ENCODE measurements at places on chromosomes 2 and 18.

DNA sequence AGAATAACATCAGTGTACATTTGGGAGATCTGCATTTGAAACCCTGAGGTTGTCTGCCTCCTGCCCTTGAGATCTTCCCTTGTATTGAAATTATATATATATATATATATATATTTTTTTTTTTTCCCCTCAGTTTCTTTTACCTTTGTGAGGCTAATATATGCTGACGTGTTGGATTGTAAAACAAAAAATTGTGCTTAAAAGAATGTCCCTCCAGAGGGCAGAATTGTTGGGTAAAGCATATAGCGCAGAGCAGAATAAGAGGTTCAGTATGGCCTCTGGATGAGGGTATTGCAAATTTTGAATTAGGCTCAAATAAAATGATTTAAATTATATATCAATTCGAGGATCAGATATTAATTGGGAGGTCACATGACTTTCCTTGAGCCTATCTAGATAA, 12.4 kb downstream of the NABP1 start:
- DNase-seq = no peak

DNA sequence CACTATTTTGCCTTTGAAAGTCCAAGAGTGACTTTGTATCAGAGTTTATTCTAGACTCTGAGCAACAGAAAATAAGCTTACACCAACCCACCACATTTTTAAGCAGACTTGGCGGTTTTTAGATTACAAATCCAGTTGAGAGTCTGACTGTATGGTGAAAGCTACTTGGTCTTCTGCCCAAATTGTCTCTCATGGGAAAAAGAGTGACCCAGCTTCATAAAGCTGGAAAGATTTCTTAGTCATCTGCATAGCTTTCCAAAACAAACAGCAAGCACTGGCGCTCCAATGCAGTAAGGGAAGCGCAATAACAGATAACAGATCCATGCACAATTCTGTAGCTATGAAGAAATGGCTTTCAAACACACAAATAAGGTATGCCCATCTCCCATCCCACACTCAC, 7.1 kb downstream of the DSG1 start:
- peak; percentile 2 for DNase-seq

DNA sequence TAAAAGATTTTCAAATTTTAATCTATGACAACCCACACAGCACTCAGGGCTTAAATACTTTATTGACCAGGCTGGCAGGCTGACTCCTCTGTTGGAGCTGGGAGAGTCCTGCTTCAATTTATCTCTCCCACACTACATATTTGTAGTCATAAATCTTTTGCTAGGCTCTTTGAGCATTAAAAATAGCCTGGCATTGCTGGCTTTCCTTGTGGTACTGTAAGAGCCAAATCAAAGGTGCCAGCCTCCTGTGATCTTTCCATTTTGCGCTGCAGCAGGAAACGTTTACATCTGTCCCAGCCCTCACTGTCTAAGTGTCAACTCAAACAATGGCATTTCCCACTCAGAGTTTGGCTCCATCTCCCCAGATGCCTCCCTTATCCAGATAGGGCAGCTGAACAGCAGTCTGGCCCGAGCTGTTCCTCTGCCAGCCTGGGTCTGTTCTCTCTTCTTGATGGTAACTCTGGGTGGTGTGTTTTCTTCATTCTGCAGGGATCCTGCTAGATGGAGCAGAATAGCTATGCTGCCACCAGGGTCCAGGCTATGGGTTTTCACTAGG, 62.1 kb downstream of the LRRTM1 start:
- no peak for DNase-seq

- DNase-seq = no peak
Observed at GRCh38 chr2:24863641-24864040, 56.4 kb downstream of the ADCY3 start.

- no peak for DNase-seq
Observed at GRCh38 chr2:190079160-190079559, 16.6 kb upstream of the MSTN start.

DNA sequence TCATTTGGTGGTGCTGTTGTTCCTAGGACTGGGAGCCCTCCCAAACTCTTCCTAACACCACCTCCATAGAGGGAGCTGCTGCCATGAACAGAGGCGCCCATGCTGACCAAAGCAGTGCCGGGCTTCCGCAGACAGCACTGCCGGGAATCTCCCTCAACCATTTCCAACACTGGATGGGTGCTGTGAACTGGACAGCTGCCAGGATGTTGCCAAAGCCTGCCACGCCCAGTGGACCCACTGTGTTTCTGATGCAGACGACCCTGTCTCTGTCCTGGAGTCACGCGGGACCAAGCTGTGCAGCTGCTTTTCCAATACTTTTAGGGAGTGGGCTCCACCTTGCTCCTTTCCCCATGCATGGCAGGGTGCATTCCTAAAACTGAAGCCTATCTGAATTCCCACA, 16.9 kb upstream of the GNAL start:
- no peak for DNase-seq

DNA sequence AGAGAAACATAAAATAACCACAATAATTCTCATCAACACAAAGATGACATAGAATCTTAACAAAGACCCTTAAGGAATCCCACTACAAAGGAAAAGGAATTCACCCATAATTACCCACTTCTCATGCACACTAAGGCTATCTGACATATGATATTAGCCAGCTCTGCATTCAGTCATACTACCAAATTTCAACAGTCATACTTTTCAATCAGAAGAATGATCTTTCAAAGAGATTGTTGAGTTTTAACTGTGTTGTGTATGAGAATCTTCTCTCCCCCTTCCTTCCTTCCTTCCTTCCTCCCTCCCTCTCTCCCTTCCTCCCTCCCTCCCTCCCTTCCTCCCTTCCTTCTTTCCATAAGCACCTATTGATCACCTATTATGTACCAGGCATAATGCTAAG, 17.0 kb downstream of the FZD7 start:
- no peak for DNase-seq

DNA sequence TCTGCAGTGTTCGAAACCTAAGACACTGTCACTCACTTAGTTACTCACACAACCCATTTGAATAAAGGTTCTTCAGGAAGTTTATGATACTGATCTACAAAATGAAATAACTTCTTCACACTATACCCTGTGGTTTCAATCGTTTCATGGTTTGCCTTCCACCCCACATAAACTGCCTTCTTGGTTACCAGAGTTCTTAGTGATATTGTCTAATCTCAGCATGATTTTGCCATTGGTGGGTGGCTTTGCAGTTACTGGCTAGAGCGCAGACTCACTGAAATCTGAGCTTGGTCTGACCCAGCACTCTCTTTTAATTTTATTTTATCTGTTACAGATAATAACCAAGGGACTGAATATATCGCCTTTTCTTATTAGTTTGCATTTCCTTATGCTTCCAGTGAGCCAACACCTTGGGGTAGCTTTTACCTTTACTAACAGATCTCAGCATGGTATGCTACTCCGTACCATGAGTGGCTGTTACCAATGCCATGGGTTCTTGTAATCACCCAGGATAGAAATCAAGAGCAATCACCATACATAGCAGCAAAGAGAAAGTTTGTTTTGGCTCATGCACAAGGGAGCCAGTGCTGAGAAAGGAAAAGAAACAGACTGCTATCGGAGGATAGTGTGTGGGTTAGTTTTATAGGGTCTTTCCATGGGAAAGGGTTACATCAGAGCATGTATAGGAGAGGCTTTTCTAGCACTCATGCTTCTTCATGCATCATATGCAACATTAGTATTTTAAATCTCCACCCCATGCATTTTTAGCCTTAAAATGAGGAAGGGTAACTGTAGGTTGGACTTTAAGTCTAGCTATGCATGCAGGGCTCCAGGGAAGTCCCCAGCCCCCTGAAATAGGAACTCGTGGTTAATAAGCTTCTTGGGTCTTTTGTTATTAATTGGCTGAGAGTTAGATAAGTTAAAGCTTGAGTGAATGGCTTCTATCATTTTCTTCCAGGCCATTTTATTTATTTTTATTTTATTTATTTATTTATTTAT, 33.3 kb downstream of the ANXA4 start:
- no peak for DNase-seq

GRCh38 chr2:127733816-127734537, 32.7 kb downstream of the SFT2D3 start:
- DNase-seq = peak; percentile 52

DNA sequence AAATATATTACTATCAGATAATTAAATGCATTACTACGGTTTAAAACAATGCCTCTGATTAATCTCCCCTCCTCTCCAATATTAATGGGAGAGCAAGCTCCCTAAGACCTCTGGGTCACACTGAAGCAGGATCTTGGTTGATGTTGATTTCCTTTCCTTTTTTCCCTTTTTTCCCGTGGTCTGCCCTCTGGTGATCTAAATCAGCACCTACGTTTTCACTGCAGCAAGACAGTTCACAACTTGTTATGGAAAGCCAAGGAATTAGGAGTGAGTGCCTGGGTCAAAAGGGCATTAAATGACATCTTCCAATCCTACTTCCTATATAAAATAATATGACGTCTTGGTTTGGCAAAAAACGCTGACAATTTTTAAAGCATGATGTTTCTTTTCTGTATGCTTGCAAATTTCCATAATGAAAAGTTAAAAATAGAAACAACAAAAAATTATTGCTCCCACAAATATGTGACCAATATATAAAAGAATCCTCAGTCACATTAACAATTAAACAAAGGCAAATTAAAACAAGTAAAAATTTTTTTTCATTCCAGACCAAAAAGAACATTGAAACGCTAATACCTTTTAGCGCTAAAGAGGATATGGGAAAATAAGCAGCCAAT, 7.9 kb upstream of the CFAP36 start:
- peak; percentile 55 for DNase-seq

GRCh38 chr18:67432806-67433205, 83.7 kb downstream of the DSEL start:
- DNase-seq = no peak

GRCh38 chr2:10913501-10914271, 2.0 kb downstream of the KCNF1 start:
- no peak for DNase-seq

DNA sequence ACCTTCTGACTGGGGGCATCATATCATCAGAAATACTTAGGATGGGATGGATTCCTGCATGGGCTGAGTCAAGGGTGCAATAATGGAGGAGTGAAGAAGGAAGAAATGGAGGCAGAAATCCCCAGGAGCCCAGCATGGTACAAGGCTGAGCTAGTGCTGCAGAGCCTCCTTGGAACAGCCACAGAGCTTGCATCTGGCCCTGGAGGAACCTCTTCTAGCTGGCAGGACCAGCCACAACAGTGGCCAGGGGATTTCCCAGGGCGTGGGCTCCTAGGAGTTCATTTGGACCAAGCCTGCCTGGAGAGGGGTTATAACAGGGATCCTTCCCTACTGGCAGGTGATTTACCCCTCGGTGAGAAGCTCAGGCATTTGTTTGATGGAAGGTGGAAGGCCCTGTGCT, 4.7 kb upstream of the IL37 start:
- no peak for DNase-seq

- peak; percentile 25 for DNase-seq
Observed at GRCh38 chr2:207223051-207223450, 57.3 kb upstream of the KLF7 start.

GRCh38 chr2:178142274-178143065, 30.2 kb downstream of the RBM45 start:
- DNase-seq = no peak

DNA sequence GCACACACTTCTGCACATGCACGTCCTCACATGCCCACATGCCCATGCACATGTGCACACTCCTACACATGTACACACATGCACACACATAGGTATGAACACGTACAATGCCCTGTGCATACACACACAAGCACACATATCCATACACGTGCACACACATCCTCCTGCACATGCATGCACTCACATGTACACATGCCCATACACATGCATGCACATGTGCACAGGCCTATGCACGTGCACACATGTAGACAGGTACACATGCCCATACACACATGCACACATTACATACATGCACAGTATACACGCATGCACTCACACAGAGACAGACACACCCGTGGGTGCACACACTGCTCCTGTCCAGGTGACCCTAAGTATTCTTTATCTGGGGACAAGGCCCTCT, 34.3 kb downstream of the GPC1 start:
- no peak for DNase-seq

GRCh38 chr18:811182-811891, 705 bp downstream of the YES1 start:
- DNase-seq = peak; percentile 29

DNA sequence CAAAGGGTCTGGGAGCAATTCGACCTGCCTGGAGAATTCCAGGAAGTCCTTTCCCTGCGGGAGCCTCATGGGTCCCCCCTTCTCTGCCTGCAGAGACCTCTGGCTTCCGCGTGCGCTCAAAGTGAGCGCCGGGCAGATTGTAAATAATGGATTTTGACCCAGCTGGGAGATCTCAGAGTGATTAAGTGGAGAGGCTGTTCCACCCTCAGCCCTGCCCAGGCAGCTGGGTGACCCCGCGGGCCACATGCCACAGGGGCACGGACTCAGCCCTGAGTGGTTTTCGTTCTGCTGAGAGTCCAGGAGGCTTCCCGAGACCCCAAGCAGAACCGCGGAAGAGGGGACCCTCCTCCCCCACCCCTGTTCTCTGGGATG, 1.2 kb downstream of the KCNG2 start:
- no peak for DNase-seq

DNA sequence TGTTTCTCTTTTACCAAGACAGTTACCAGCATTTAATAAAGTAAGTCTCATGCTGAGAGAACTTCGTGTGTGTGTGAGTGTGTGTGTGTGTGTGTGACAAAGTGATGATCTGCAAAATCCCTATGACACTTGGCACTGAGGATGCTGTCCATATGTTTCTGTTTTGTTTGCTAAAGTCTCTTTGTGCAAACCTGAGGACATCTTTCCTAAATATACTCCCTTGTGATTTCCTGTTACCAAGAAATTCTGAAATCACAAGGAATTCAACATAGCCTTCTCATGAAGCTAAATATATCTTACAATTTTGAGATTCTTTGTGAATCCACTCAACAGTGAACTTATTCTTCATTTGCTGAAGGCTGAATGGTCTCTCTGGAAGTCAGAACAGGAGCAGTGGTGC, 1359.7 kb upstream of the NRXN1 start:
- DNase-seq = no peak

DNA sequence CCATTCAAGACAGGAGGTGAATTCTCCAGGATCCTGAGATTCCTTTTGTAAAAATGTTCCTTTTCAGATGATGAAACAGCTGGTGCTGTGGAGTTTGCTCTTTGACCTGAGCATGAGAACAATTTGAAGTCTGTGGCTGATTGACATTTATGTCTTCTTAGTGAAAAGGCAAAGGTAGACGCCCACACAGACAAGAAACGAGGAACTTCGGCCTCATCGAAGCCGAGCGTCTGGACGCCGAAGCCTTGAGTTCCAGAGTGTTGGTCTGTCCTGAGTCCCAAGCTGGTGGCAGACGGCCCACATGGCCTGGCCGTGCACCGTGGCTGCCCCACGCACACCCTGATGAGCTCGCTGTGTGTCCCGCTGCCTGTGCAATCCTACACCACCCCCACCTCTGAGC, 20.7 kb upstream of the SNTG2 start:
- DNase-seq = no peak

DNA sequence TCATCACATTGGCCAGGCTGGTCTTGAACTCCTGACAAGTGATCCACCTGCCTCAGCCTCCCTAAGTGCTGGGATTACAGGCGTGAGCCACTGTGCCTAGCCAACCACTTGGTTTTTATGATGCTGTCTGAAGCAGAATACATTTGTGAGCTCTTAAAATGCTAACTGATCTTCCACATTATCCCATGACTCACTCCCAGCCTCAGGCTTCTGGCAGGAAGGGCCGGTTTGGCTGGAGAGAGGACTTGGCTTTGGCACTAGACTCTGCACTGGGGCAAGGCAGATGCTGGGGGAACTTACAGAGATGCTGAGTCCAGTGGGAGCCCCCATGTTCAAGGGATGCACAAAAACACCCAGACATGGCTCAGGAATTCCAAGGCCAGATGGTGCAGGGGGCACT, 40.5 kb upstream of the SH3BP4 start:
- peak; percentile 87 for DNase-seq

GRCh38 chr2:142980246-142981068, 103.0 kb downstream of the KYNU start:
- DNase-seq = peak; percentile 19
